ENCODE measurements at places on chromosomes 5 and 9.

DNA sequence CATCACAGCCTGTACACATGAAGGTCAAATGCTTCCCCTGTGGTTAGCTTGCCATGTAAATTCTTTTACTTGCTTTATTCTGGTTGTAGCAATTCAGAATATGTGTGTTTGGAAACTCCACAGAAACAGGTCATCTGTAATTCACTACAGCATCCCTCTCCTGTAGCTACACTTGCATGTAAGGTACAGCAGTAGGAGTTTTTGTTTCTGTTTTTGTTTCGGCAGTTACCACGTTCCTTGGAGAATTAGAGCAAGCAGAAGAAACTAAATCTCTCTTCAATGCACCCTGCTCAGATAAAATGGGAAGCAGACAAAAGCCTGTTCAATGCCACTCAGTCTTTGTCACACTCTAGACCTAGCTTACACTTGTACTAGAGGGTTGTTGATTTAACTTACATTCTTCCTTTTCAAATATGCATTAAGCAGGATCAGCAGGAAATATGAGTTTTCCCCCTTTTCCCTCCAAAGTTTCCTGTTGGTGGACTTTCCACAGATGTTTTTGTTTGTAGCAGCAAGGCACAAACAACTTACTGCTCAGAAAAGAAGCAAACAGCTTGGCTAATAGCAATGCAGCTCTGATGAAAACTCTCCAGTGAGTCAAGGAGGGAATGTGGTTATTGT lies 80.9 kb downstream of the YIPF5 start:
- DNase-seq: no peak

DNA sequence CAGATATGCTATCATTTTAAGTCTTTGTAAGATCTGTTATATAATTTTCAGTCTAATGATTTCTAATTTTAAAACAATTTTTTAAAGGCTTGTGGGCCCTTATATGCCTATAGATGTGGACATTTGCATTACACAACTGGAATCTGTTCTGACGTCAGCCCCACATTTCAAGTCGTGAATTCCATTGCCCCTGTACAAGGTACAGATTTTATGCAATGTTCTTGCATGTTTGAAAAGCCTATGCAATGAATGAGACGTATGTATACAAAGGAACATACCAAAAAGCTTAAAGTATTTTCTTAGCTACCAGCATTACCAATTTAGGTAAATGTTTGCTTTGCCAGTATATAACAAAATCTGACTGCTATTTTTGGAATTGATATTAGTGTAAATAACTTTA lies 77.2 kb downstream of the ITGA1 start:
- DNase-seq: no peak

GRCh38 chr5:141100243-141100805 lies at the start of gene PCDHB3:
TSS of gene PCDHB3 (plus strand) at chr5:141100473. CDS start at chr5:141100650, 177 bp downstream.
- DNase-seq: no peak

GRCh38 chr5:138850865-138851435 lies 24.2 kb downstream of the LRRTM2 start:
- DNase-seq: no peak

DNA sequence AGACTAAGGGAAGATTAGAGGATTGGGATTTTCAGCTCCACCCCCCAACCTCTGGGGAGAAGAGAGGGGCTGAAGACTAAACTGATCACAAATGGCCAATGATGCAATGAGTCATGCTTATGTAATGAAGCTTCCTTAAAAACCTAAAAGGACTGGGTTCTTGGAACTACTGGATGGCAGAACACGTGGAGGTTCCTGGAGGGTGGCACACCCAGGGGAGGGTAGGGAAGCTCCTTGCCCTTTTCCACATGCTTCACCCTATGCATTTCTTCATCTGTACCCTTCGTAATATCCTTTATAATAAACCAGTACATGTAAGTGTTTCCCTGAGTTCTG lies 48.6 kb downstream of the ARHGEF28 start:
- peak; percentile 35 for DNase-seq

GRCh38 chr9:34413231-34413852 lies 36.6 kb upstream of the MYORG start:
- DNase-seq: no peak

- DNase-seq: no peak
These were observed 65.8 kb upstream of the COL5A1 start for GRCh38 chr9:134575901-134576176.

- DNase-seq: no peak
These were observed 57.7 kb upstream of the CER1 start for GRCh38 chr9:14780251-14780650.
